Mesothelial cell of epicardium (in vitro differentiated cells): ENCODE measurements at places on chromosomes 7 and 10. TPM values are rescaled to one million over a fixed set of nuclear protein-coding genes. Genes with fewer than 3 reads are reported as not detected.
A peak's percentile ranks its signal among the peaks of the same experiment; 100 is the strongest.

GRCh38 chr10:114402871-114403540 lies 1.3 kb downstream of the AFAP1L2 start:
- peaks cover 61% of the 10 kb centered on the region for H3K27me3 ChIP-seq
- peak overlapping the region; percentile 34 for H3K27ac ChIP-seq
- no peak for DNase-seq
- H3K4me3 ChIP-seq, result peak overlapping the region; percentile 80
- peaks cover 27% of the 10 kb centered on the region for H3K4me1 ChIP-seq

The SSC4D gene
- 22.4 to 26.2 TPM (median 25.2 TPM) in 3 replicates for total RNA-seq

DNA sequence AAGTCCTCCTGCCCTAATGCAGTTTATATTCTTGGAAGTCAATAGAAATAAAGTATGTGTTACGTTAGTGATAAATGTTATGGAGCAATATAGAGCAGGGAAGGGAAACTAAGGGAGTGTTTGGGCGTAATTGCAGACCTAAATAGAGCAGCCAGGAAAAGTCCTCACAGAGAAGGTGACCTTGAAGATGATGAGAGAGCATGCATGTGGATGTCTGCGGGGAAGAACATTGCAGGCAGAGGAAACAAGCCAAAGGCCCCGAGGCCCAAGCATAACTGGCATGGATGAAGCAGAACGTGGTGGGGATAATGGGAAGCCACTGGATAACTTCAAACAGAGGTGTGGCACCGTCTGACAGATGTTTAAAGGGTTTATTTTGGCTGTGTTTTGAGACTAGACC lies 12.5 kb downstream of the ADD3 start:
- no peaks in the 10 kb centered on the region for H3K36me3 ChIP-seq
- DNase-seq, result no peak
- no peak overlapping the region for H3K27ac ChIP-seq
- peaks cover 30% of the 10 kb centered on the region for H3K4me1 ChIP-seq
- H3K4me3 ChIP-seq, result no peak overlapping the region

DNA sequence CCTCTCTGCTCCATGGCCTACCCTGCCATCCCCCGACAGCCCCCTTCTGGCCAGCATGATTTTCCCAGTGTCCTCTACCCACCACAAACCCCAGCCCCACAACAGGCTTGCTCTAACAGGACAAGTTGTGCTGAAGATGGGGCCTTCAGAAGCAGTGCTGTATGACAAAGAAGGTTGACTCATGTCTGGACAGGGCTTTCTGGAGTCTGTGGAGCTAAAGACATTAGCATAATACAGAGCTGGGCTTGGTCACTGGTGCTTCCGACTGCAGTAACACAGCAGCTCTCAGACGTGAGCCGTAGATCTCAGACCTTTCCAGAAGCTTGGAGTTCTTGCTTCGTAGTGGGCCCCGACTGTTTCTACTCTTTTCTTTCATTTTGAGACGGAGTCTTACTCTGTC lies 100.5 kb downstream of the GTF2IRD1 start:
- no peak overlapping the region for H3K27ac ChIP-seq
- H3K4me3 ChIP-seq, result no peak overlapping the region
- H3K36me3 ChIP-seq, result peaks cover 23% of the 10 kb centered on the region
- no peak for DNase-seq
